ENCODE measurements at places on chromosomes 6 and 20.

GRCh38 chr6:89729818-89730217 lies 89.8 kb downstream of the MDN1 start:
- no peak for DNase-seq

- no peak for DNase-seq
Measured at GRCh38 chr6:148629592-148630465, 117.0 kb upstream of the UST start.

- DNase-seq: peak; percentile 65
Measured at GRCh38 chr6:71510057-71510713, 221.6 kb downstream of the OGFRL1 start.

GRCh38 chr6:38183856-38184584 lies 364.5 kb downstream of the ZFAND3 start:
- no peak for DNase-seq

GRCh38 chr20:45329497-45330319 lies 18.5 kb downstream of the SDC4 start:
- no peak for DNase-seq

DNA sequence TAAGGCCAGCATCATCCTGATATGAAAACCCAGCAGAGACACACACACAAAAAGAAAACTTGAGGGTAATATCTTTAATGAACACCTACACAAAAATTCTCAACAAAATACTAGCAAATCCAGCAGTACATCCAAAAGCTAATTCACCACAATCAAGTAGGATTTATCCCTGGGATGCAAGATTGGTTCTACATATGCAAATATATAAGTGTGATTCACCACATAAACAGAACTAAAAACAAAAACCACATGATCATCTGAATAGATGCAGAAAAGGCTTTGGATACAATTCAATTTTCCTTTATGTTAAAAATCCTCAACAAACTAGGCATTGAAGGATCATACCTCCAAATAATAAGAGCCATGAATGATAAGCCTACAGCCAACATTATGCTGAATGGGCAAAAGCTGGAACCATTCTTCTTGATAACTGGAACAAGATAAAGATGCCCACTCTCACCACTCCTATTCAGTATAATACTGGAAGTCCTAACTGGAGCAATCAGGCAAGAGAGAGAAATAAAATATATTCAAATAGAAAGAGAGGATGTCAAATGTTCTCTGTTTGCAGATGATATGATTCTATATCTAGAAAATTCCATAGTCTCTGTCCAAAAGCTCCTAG lies 33.9 kb upstream of the CLVS2 start:
- DNase-seq: no peak

DNA sequence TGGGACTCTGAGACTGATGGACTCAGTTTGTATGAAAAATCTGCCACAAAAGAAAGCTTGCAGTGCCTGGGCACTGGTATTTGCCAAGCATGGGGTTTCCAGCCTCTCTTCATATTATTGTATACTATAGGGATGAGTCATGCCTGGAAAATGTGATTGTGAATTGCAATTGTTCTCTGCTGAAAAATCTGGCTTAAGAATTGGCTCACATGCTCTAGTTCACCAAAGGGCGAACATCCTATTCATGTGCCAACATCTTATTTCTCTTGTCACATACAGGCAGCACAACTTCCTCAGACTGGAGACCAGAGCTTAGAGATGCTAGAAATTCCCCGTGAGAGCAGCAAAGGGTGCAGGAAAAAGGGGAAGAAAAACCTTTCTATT lies 103.6 kb upstream of the KCNK16 start:
- DNase-seq: peak; percentile 19

- no peak for DNase-seq
Measured at GRCh38 chr20:40728470-40728869, 39.4 kb upstream of the MAFB start.

- no peak for DNase-seq
Measured at GRCh38 chr6:33305052-33305451, 6.3 kb upstream of the RGL2 start.

DNA sequence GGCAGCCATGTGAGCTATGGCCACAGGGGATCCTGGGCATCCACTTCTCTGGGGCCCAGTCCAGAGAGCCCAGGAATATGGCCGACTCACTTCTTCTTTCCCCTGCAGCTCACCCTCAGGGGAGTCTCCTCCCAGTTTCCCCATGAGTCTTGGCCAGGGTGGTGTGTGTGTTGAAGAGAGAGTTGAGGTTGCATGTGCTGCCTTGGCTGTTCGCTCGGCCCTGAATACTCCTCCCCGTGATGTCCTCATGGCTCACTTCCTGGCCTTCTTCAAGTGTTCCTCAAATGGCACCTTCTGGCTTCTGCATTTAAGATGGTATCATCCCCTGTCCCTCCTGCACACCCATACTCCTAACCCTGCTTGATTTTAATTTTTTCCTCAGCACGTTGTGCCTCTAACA lies 3.2 kb upstream of the TREML1 start:
- no peak for DNase-seq

GRCh38 chr20:1304710-1305515 lies 24.0 kb downstream of the SDCBP2 start:
- no peak for DNase-seq

DNA sequence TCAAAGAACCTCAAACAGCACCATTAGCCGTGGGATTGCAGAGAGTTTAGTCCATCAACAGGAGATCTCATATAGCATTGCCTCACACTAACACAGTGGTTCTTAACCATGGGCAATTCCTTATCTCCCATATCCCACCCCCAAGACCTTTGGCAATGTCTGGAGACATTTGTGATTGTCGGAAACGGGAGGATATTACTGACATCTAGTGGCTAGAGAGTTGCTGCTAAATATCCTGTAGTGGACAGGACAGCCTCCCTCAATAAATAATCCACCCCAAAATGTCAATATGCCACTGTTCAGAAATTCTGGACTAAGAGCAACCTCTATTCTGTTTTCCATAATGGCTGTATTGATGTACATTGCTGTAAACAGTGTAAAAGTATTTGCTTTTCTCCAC lies 210.1 kb upstream of the CCN2 start:
- DNase-seq: no peak

- DNase-seq: no peak
Measured at GRCh38 chr20:40522405-40522804, 166.6 kb downstream of the MAFB start.

GRCh38 chr20:46323557-46323956 lies 15.3 kb upstream of the CDH22 start:
- no peak for DNase-seq

DNA sequence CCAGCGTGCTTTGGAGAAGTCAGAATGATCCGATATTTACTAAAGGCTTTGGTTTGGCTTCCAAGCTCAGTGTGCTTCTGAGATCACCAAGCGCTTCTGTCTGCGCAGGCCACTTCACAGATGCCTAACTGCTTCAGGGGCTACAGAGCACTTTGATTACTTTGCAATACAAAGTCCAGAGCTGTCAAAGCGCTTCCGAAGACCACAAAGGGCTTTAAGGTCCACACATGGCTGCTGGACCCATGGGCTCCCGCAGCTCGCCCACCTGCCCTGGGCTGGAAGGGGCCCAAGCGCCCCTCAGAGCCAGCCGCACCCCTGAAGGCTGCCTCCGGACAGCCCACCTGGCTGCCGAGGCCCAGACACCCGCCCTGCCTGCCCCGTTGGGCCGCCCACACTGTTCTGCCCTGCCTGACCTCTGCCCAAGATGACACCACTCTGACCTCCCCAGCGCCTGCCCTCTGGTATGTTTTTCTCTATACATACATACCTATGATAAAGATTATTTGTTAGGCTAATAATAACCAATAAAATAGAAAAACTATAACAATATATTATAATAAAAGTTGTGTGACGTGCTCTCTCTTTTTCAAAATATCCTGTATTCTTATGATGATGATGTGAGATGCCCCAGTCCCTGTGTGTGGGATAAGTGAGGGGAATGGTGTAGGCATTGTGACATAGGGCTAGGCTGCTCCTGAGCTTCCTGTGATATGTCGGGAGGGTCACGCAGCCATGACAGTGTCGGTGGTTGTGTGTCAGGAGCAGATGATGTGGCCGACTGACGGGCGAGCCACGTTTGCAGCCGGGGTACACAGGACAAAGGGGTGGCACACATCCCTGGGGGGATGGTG lies 22.6 kb downstream of the DYNLT1 start:
- DNase-seq: no peak

DNA sequence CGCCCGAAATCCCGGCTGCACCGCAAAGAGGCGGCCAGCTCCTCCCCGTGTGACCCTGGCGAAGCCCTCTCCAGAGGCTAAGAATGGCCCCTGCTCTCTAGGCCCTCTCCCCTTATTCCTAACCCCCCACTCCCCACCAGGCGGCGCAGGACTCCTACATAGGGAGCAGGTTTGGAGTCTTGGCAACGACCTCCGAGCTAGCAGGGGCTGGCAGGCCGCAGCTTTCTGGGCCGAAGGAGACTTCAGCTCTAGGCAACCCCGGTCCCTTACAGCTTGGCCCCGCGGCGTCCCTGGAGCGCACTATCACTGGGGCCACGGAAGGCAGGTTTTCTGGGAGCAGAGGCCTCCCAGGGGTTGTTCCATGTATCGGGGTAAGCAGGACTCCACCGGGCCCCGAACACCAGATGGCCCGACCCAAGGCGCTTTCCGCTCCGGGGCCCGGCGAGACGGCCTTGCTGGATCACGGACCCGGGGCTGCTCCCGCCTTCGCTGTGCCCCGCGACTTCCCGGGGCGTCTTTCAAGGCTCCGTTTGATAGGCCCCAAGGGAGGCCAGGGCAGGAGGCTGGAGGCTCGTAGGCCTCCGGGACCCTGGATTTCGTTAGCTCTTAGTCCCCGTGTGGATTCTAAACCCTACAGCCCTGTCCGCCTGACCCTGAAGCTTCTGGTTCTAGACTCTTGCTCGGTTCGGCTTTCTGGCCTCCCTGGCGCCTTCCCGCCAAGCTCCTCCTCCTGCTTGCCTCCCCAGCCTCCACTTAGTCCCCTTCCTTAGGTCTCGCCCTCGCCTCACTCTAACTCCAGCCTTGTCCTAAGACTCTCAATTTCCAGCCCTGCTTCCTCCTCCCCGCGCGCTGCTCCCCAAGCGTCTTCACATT lies 1.9 kb downstream of the SLC32A1 start:
- DNase-seq: no peak

- DNase-seq: no peak
Measured at GRCh38 chr6:161716176-161716575, 442.3 kb upstream of the AGPAT4 start.

DNA sequence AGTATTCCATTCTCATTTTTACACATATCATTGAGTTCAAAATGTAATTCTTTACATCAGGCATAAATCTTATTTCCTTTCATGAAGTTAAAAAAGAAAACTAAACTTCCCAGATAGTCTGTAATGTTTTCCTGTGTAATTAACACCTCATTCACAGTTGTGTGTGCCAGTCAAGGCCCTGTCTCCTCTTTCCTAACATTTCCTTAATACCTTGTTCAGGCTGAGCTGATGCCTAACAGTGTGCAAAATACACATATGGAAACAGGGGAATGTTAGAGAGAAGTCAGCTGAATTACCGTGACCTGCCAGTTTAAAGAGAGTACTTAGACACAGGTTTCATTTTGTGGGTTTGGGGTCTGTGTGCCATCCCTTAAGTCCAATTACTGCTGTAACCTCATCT lies 208.7 kb downstream of the COL9A1 start:
- no peak for DNase-seq
